ENCODE measurements at places on chromosomes 5 and 9.

DNA sequence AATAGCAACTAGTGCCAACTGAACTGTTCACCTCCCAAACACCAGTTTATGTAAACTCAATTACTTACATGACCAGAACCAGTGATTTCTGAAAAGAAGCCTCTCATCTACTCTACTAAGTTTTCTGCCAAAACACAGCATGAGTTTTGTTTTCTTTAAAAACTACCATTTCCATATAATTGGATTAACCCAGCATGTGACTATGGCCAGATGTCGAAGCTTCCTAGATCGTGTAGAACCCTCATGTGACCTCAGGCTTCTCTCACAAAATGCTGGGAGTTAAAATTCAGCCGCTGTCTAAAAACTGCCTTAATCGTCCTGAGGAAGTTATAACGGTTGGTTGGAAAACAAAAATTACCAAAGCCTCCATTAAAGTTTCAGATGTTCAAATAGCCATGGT is 303.5 kb downstream of the IRX1 start:
- no peak for DNase-seq

DNA sequence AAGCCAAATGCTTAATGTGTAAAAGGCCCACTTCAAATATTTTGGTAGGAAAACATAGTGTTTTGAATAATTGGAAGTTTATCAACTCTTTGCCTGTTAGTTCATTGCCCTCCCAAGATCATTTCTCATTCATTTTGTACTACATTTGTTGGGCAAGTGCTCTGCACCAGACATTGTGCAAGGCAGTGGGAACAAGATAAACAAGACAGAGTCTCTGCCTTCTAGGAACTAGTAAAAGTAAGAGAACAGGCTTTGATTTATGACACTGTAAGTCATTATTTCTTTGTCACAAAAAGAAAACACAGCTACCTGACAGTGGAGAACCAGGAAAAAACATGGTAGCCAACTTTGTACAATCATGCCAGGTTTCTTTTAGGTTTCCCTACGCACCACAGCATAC is 63.7 kb upstream of the PAM start:
- DNase-seq, result no peak

DNA sequence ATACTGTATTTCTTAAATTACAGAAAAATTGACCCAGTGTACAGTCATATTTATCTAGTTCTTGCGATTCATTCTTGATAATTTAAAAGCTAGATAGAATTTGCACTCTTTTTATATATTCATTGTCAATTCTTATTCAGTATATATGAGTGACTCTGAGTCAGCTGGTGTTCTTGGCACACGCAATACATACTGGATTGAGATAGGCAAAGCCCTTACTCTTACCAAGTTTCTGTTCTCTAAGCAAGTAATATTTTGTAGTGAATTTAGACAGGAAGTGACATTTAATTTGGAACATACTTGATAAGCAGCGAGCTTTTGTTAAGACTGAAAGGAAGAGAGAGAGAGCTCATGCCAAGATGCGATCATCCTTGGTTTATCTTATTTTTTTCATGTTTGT is 57.7 kb downstream of the GPBP1 start:
- no peak for DNase-seq

GRCh38 chr5:1476181-1476966 is 31.1 kb upstream of the SLC6A3 start:
- DNase-seq, result no peak

DNA sequence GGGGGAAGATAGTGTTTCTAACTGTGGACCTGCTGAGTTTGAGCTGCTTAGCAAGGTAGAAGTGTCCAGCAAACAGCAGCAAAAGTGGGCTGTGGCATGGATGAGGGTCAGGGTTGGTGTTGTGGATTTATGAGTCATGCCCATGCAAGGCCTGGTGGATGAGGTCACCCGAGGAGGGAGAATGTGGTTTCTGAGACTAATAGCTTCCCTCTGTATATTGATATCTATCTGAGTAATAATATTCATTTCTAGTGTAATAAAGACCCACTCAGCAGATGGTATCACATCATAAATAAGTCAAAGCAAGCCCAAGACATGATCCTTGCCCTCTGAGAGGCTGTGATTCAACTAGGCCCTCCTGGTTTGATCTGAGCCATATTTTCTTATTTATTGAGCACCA is 597.8 kb upstream of the CLINT1 start:
- no peak for DNase-seq

- no peak for DNase-seq
Measured at GRCh38 chr5:9500625-9501024, 45.2 kb downstream of the SEMA5A start.

DNA sequence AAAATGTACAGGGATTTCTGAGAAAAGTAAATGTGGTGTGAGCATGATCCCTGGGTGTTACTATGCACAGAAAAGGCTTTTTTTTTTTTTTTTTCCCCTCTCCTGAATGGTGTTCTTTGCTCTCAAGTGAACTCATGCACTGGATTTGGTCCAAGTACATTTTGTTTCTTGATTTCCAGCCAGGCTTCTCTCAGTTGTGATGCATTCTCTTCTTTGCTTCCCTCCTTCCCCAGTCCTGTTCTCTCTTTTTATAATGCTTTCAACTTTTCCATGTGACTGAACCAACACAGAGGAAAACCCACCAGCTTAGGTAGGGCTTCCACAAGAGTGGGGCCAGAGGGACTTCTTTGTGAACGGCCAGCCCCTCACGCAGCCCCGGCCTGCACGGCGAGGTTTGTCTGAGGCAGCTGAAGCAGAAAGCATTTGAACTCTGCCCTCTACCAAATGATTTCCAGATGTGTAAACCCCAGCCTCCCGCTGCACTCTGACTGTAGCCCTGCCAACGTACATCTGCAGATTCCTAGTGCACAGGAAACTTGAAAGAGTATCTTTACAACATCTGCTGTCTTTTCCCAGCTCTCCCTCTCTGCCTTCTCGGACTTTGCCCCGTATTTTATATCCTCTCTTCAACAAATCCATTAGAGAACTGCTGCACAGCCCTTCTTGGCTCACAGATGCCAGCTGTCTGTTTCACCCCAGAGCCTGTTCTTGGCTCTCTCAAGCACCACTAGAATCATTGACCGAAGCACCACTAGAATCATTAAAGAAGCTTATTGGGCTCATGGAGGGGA is 71.8 kb upstream of the CD180 start:
- DNase-seq, result no peak

DNA sequence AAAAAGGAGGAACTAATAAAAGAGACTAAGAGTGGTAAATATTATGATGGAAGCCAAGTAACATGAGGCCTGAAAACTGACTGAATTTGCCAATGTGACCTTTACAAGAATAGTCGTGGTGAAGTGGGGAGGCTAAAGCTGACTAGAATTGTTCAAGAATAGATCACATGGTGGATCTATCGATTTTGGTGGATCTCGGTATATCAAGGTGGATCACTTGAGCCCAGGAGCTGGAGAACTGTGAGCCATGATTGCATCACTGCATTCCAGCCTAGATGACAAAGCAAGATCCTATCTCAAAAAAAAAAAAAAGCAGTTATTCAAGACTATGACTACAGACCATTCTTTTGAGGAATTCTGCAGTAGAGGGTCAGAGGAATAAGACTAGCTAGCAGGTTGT is 15.1 kb downstream of the ERMP1 start:
- no peak for DNase-seq

- DNase-seq, result no peak
Measured at GRCh38 chr5:92207151-92207550, 824.0 kb upstream of the ARRDC3 start.

- DNase-seq, result no peak
Measured at GRCh38 chr9:127142931-127143464, 20.6 kb upstream of the ANGPTL2 start.
